Mucosa of gallbladder (tissue), 1 donor: ENCODE measurements at places on chromosomes 1 and 21.
A peak's percentile ranks its signal among the peaks of the same experiment; 100 is the strongest.

DNA sequence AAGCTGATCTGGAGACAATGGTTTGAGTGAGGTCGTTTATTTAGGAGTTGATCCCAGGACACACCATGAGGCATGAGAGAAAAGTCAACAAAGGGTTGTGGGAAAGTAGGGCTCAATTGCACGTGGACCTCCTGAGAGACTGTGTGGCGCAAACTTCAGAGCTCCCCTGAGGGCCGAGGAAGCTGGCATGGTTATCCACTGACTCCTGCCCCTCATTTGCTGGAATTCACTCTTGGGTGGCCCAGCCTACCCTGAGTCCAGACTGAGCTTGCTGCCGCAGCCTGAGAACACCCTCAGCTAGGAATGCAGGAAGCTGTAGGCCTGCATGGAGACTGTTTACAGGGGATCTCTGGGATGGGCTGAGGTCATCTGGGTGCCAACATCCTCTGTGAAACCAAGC is 301.0 kb downstream of the RWDD3 start:
- DNase-seq, result no peak

DNA sequence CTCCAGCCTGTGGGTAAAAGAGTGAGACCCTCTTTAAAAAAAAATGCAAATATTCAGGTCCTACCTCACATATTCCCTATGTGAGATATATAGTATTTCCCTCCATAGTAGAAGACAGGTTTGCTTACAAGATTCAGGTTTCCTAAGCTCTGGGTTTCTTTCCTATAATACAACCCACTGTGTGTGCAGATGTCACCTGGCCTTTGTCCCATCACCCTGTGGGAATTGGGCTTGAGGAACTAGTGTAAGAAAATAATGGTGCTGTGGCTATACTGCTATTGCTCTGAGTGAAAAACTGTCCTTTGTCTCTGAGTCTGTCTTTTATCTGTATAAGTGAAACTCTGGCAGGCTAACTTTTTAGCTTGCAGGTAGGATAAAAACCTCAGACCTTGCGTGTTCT is 13.0 kb downstream of the C1orf146 start:
- DNase-seq, result no peak

DNA sequence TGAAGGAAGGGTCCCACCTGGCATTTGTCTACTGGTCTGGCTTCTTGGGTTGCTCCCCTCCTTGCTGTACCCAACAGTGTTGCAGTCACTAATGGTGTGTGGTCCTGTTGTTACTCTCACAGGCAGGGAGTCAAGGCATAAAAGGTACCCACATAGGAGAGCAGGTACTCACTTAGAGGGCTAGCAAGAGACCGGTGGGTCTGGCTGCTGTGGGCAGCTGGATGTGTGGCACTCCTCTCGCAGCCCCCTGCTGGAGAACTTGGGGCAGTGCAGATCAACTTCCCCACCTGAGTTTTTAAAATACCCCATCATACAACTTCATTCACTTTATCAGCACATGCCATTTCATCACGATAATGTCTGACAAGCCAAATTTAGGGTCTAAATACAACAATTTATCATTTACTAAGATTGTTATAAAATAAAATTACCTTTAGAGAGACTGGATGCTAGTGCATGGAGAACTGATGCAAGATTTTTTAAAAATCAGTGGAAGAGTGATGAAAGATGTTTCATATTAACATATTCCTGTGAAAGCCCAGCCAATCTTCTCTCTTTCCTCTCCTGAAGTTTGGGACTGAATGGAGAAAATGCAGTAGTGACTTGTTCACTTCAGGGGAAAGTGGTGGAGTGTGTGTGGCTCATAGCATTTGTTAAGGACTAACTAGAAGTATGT is 42.8 kb downstream of the ACP6 start:
- DNase-seq, result peak; percentile 32

DNA sequence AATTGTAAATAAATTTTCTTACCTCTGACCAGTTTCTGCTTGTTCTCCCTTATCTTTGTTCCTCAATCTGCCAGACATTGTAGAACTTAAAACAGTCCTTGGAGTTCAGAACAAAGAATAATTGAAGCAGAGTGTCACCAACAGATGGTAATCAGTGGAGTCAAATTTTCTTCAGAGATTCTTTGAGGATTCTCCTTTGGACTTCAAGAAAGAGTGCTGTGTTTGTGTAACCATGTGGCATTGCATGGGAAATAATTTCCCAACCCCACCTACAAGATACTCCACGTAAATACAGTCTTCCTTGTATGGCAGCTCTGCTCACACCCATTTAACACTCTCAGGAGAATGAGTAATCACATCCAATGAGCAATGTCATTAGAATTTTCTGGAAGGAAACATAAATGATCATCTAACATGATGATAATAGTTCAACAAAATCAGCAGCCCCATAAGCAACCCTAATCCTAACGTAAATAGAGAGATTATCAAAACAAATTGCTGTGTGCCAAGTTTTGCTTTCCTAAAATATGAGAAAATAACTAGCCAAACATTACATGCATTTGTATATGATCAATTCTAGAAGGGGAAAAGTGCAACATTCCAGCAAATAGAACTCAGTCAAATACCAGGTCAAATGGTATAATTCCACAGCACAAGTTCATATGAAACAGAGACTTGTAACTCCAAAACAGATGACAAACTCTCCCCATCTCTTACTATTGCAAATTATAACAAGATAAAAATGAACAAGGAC is 6.9 kb upstream of the DENND1B start:
- no peak for DNase-seq

- no peak for DNase-seq
These were observed 139.7 kb downstream of the SLC44A5 start for GRCh38 chr1:75471252-75471651.

- DNase-seq, result no peak
These were observed 332.2 kb downstream of the NTNG1 start for GRCh38 chr1:107473065-107473464.

- no peak for DNase-seq
These were observed 50.8 kb upstream of the BOLA1 start for GRCh38 chr1:149848340-149849110.

GRCh38 chr1:16614361-16615252 is 1.2 kb upstream of the NBPF1 start:
- peak; percentile 16 for DNase-seq

DNA sequence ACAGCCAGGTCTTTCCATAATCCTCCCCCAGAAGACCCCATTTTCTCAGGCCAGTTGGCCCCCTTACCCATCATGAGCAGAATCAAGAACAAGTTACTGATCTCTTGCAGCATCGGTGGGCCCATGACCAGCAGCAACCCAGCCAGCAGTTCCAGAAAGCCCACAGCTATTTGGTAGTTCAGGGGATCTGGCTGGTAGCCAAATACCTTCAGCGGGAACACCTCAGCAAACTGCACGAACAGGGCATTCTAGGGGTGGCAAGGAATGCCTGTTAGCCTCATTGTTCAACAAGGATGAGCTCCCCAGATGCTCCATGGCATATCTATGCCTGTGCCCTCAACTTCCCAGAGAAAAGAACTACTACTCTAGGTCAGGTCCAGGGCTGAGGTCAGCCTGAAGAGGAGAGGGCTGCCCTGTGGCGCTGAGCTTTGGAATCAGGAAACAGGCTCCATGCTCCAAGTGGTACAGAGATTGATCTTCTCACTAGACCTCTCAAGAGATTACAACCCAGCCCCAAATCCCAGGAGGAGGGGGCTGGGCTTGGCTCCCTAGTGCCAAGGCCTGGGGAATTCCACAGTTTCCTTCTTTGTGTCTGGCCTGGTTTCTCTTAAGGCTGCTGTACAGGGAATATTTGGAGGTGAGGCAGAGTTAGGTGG is 1.3 kb downstream of the TMEM35B start:
- peak; percentile 75 for DNase-seq

- DNase-seq, result no peak
These were observed 316 bp downstream of the AP4B1 start for GRCh38 chr1:113904293-113904673.

DNA sequence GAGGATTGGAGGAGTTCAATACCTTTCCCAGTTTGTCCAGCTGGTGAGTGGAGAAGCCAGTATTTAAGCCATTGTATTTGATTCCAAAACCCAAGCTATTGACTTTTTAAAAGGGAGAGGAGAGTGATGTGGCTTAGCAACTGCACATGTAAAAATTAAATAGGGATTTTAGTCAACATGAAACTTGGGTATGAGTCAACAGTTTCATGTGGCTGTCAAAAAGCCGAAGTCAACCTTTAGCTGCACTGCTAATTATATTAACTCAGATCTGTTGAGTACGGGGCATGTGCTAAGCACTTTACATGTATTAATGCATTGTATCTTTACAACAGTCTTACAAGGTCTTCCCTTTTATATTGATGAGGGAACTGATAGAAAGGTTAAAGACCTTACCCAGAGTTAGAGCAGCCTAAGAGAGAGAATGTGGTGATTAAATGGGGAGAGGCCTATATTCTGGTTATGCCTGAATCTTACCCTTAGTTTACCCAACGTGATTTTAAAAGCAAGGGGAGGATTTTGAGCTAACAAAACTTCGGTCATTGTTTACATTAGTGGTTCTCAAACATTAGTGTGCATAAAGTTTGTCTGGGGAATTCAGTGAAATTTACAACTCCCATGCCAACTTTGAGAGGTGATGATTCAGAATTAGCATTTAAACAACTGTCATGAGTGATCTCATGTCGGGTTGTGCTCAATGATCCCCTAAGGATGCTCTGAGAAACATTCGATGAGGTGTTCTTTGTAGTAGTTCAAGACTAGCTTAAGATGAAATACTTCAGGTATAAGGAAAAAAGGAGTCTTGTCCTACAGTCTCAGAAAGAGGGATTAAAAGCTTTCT is 6.9 kb upstream of the SLC35F3 start:
- no peak for DNase-seq

GRCh38 chr1:67573311-67573872 is 111.6 kb upstream of the GADD45A start:
- no peak for DNase-seq

DNA sequence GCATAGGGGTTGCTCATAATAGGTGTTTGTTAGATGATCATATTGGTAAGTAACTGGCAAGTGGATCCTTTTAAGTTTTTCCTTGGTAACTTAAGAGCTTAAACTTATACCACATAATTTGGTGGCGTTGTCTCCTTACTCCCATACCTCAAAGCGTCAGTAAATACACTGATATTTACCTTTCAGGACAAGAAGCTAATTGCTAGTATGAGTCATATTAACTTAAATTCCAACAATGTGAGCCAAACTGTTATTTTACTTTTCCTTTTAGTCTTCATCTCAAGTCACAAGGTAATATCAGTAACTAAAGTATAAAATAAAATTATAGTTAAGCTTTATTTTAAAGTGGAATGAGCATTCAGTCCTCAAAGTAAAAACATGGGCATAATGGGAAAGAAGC is 9.0 kb upstream of the SH3GLB1 start:
- no peak for DNase-seq

DNA sequence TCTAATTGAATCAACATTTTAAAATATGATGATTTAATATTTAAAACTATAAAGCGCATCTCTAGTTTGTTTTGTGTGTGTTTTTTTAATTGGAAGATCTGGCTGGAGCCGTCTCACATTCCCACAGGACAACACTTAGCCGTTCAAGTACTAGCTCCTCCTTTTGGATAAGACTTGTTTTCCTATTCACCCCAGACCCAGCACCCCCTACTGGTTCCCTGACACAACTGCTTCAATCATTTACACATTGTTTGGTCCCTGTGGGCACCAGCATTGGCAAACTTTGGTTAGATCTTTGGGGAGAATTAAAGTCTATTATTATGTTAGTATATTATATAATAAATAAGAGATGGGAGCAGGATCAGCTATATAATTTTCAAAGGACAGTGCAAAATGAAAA is 34.5 kb downstream of the TYW3 start:
- no peak for DNase-seq

DNA sequence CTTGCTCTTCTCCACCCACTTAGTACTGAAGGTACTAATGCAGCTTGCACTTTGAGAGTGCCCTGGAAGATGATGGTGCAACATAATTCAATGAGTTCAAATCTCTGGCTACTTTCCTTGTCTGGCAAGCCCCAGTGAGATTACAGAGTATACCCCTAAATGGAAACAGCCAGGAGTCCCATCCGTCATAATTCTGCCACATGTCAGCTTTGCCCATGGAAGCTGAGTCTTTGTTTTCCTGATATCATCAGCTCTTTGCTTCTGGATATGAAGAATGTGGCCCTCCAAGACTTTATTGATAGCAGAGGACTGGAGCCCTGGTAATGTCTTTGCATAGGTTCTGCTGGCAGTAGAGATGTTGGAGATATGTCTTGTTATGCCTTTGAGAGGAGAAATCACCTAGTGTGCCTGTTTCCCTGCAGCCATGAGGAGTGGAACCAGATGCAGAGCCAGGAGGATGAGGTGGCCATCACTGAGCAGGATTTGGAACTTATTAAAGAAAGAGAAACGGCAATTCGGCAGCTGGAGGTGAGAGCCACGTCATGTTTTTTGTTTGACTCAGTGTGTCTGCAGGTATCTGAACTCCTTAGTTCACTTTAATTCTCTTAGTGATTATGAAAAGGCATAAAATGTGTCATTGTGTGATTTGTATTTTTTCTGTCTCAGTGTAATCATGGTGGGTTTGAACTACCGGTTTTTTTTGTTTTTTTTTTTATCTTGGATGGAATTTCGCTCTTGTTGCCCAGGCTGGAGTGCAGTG is 18.7 kb upstream of the PPP1R8 start:
- no peak for DNase-seq

DNA sequence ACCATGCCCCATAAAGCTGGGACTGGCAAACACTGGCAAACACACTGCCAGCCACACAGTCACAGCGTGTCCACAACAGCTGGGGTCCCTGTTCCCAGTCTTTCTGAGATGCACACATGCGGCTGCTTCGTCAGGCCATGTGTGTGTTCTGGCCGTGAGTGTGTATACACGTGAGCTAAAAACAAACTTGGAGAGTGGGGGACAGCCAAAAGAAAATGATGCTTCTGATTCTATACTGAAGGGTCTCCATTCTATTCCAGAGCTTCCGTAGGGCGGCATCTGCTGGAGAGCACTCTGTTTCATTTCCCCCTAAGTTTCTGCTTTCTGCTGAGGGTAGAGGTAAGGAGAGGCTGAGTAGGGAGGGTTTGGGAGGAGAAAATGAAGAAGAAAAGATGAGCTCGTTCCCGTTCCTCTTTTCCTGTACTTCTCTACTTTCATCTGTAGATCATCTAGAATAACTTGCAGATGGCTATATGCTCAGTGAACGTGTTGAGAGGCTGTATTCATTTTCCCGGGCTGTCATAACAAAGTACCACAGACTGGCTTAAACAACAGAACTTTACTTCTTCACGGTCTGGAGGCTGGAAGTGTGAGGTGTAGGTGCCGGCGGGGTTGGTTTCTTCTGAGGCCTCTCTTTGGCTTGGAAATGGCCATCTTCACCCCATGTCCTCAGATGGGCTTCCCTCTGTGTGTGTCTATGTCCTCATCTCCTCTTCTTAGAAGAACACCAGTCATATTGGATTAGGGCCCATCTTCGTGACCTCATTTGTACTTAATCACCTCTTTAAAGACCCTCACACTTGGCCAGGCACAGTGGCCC is 151.6 kb downstream of the TOMM20 start:
- no peak for DNase-seq
